ENCODE measurements at places on chromosomes 7 and 10.

- no peak for DNase-seq
Measured at GRCh38 chr7:18320971-18321567, 174.5 kb upstream of the HDAC9 start.

DNA sequence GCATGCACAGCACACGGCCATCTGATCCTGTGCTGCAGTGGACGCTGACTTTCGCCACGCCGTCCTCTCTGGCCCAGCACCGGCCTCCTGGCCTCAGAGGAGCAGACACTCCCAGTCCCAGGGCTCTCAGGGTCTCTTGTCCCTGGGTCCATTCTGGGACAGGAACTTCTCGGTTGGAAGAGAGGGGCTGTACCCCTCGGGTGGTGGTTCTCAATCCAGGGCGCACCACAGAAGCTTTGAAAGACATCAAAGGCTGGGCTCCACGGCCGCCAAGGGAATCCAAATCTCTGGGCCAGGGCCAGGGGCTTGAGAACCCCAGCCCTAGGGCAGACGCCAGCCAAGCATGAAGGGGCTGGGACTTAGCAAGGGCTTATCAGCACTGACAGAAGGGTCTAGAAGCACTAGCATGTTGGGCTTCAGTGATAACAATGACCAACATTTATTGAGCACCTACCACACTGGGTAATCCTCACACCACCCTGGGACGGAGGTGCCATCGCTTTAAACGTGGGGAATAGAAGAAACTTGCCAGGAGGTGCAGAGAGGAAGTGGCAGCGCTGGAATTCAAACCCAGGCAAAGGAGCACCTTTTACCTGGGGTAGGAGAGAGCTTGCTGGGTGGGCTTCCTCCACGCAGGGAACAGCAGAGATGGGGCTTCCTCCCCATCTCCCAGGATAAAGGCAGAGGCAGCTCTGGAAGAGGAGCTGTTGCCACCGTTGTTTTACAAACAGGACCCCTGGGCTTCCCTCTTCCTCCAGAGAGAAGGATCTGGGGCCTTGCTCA, 1.8 kb upstream of the PYROXD2 start:
- no peak for DNase-seq

DNA sequence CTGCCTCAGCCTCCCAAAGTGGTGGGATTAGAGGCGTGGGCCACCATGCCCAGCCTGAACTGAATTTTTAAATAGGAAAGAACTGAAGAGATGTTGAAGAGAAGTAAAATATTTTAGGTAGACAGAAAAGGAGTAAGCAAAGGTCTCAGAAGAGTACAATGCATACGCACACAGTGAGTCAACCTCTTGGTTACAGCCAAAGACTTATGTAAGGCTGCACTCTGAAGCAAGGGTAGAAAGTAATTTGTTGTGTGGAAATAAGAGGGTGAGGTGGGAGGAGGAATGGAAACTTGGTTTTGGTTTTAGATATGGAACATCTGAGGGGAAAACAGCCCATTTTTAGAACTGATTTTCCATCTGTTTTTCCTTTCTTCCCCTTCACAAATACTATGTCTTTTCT, 17.6 kb downstream of the KRIT1 start:
- DNase-seq = no peak

DNA sequence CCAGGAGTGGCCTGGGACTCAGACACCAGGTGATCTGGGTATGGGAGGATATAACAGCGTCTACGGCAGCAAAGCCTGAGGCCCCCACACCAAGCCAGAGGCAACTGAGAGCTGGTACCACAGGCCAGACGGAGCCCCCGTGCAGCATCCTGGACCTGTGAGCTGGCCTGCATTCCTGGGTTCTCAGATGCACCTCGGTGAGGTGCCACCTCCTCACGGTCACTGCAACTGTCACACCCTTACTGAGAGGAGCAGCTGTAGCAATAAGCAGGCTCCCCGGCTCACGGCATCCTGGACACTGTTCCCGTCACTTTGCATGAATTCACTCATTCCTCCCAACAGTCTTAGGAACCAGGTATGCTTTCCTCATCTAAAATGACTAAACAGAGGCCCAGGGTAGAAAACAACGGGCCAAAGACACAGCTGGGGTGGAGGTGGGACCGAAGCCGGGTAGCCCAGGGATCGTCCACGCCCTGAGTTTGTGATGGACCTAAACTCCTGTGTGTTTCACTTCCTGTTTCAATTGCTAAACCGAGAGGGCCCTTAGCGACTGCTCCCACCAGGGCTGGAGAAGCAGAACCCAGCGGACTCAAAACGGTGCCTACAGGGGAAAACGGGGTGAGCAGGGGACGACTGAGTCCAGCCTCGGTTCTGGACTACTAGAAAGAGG, 98.7 kb downstream of the CTBP2 start:
- no peak for DNase-seq

- DNase-seq = no peak
Measured at GRCh38 chr10:126667568-126667967, 2.9 kb downstream of the C10orf90 start.

GRCh38 chr7:130136579-130137167, 66.3 kb downstream of the KLHDC10 start:
- no peak for DNase-seq

GRCh38 chr7:93039786-93040185, 78.0 kb downstream of the SAMD9 start:
- DNase-seq = no peak

DNA sequence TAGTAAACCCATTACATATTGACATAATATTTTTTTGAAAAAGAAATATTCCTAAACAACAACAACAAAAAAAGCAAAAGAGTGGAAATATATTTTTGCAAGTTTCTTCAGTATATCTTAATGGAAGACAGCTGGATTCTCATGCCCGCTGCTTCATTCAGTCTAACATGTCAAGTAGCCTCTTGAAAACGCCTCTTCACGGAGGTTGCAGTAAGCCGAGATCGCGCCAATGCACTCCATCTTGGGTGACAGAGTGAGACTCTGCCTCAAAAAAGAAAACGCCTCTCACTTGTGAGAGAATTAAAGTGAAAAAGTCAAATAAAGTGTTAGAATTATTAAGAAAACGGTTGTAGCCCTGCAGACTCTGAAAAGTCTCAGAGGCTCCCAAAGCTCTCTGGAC, 1.3 kb downstream of the CUTC start:
- DNase-seq = no peak

GRCh38 chr10:15783941-15784636, 64.4 kb upstream of the ITGA8 start:
- DNase-seq = no peak

DNA sequence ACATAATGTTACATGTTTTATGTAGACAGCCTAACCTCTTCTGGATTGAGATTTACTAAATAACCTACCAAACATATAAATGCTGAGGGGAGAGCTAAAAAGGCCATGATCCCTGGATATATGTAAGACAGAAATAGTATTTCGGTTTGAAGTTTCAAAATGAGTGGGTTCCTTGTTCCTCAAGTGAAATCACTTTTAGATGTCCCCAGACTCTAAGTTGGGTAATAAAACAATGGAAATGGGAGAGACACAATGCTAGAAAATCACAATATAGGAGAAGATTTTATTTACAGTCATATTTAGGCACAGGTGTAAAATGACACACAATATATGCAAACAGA, 56.5 kb downstream of the SHTN1 start:
- DNase-seq = no peak

Measured in natural killer cell treated with Interleukin-12 subunit alpha and Interleukin-12 subunit beta and Interleukin-15 and Interleukin-18, amount 100 ng/mL, for 72 hours (primary cell).